ENCODE measurements at places on chromosomes 3 and 15.

DNA sequence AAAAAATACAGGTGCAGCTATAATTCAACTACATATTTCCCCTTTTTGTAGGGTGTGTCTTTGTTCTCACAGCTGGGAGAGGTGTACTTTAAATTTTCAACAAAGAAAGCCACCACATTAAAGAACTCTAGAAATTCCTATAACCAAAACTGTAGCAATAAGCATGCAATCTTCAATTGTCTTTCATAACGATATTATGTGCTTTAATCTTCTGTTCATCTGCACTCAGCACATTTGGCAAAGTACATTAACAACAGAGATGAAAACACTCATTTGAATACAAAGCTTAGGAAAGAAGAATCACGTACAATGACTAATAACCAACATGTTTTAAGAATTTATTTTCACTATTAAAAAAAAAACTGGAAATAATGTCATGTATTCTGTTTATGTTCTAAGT lies 1025.8 kb downstream of the ROBO1 start:
- no peak for DNase-seq

DNA sequence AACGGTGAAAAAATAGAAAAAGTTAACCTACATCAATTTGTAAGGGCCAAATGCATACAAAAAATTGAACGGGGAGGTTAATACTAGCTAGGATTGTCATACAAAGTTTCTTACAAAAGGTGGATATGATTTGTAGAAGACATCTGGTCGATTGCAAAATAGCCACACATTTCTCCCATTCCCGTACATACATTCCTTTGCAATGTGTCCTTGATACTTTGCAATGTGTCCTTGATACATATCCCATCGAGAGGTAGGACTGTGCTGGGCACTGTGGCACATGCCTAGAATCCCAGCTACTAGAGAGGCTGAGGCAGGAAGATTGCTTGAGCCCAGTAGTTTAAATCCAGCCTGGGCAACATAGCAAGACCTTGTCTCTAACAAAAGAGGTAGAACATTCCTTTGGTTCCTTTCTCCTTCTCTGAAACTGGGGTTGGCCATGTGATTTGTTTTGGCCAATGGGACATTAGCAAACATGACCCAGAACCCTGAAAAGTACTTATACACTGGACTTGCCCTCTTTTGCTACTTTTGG lies 9.5 kb downstream of the TTBK2 start:
- no peak for DNase-seq

GRCh38 chr15:84960391-84961113 lies 21.1 kb upstream of the PDE8A start:
- no peak for DNase-seq

- DNase-seq, result no peak
Measured at GRCh38 chr3:69330891-69331400, 54.9 kb downstream of the FRMD4B start.

DNA sequence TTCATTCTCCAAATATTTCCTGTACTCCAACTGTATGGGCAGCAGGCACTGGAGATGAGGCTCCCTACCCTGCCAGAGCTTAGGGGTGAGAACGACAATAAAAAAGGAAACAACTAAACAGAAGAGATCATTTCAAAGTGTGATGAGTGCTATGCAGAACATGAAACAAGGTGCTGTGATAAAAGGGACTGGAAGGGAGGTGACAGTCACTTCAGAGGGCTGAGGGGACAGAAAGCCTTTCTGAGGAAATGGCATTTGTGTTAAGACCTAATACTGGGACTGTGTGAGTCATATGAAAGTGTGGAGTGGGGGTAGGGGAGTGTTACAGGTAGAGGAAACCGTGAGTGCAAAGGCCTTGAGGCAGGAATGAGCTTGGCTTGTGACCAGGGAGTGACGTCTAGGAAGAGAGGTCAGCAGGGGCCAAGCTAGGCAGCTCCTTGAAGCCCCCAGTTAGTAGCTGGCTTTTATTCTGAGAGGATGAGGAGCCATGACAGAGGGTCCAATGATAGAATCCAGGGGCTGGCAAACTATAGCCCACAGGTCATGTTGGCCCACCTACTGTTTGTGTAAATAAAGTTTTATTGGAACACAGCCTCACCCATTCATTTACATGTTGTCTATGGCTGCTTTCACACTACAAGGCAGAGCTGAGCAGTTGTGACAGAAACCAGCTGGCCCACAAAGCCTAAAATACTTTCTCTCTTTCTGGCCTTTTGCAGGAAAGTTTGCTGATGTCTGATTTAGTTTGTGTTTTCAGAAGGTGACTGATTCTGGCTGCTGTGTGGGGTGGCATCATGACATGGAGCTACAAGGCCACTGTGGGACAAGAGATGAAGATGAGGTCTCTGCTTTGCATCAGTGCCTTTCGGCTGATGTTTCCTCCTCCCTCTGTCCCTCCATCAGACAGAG lies 56.6 kb downstream of the LSM3 start:
- no peak for DNase-seq

DNA sequence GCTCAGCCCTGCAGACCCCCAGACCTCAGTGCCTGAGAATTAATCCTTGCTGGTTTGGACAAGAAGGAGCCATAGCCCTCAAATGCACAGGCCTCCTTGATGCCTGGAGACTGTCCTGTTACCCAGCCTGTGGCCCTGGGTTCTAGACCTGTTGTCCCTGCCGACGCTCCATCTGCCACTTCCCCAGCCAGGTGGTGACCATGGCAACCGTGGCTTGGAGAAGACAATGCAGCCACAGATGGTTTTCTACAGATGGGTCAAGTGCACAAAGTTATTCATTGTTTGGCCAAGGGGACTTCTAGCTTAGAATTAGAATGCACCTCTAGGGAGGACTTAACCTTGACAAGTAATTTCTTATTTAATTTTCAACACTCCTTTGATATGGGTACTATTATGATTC lies 297.1 kb downstream of the UACA start:
- no peak for DNase-seq

- no peak for DNase-seq
Measured at GRCh38 chr3:197302696-197303341, 4.4 kb upstream of the DLG1 start.

DNA sequence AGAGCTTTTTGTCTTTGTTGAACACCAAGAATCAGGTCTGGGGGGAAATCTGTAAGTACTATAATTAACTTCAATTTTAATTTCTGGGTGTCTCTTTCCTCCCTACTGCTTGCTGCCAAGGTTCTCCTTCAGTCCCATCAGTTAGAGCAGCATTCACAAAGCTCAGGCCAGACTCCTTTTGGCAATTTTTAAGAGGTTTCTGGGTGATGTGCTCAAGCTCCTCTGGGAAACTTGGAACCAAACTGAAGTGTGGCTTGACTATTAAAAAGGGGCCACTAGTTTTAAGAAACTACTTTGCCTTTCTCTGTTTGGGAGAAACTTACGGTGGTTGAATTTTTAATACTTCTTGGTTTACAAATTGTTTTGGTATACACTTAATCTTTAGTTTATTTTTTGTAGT lies 227.7 kb upstream of the SOX2 start:
- no peak for DNase-seq

GRCh38 chr3:67715971-67716370 lies 61.6 kb upstream of the SUCLG2 start:
- no peak for DNase-seq

- DNase-seq, result no peak
Measured at GRCh38 chr3:136954251-136954650, 3.5 kb upstream of the IL20RB start.

- DNase-seq, result no peak
Measured at GRCh38 chr3:14007006-14007405, 117.7 kb downstream of the CHCHD4 start.

DNA sequence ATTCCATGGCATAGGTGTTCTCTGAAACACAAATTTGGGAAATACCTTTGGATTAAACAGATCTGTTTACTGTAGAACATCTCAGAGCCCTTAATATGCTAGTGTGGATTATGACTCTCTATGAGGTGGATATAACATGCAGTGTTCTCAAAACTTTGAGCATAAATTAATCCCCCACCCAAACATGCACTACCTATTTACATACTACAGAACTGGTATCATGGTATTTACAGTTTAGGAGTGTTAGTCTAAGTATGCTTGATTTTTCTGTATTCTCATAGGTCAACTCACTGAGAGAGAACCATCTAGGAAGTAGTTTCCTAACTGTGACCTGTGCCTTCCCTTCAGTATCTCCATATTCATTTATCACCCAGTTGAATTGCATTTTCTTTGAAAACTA lies 30.9 kb upstream of the ZNF609 start:
- no peak for DNase-seq

- DNase-seq, result no peak
Measured at GRCh38 chr3:189771842-189772450, 140.8 kb downstream of the TP63 start.

DNA sequence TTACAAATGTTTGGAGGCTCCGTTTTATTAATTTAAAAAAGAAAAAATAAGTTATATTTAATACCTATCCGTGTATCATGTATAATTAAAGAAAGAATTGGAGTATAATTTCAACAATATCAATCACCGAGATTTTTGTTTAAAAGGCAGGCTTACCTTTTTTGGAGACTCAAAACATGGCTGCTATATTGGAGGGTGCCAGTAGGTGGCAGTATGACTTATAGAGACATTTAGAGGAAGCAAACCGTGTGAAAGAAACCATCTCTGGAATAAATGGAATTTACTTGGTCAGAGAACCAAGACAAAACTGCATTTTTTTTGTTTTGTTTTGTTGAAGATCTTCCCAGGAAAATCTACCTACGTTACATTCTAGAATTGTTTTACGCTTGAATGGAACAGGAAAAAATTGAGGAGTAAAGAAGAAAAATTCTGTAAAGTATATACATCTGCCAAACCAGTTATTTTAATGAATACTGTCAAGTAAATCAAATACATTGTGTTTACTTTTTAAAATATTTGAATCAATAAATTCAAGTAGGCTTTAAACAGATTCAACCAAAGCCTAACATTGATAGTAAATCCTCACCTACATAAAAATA lies 802.6 kb upstream of the ALCAM start:
- no peak for DNase-seq

DNA sequence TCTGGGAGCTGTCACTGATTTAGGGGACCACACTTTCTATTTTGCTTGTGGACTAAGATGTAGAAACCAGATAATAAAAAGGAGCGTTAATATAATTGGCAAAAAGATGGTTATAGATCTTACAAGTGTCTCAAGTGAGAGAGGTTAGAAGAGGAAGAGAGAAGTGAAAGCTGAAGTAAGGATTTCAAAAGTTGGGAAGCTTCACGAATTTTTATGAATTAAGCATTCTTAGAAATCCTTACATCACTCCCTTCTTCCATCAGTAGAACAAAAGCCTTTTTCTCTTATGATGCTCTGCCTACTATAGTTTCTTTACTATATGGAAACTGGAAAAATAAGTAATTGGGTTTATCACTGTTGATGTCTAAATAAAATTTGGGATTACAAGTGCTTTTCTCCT lies 146.5 kb downstream of the FNDC3B start:
- DNase-seq, result no peak

DNA sequence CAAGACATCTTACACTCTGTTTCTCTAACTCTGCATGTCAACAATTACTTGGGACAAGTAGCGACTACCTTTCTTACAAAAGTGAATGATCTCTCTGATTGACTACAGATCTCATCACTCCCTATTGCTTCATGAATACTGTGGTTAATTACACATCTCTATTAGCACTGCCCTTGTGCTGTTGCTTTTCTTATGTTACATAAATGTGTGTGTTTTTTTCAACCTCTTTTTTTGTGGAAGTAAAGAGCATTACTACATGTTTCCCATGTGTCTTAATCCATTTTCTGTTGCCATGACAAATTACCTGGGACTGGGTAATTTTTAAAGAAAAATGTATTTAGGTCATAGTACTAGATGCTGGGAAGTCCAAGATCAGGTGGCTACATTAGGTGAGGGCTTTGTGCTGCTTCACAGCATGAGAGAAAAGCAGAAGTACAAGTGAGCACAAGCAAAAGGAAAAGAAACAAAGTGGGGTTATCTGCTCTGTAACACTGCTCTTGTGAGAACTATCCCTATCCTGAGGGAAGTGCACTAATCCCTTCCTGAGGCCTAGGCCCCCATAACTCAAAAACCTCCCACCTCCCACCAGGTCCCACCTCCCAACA lies 298.2 kb upstream of the SATB1 start:
- no peak for DNase-seq

GRCh38 chr3:123783050-123783689 lies 101.0 kb downstream of the MYLK start:
- DNase-seq, result no peak

GRCh38 chr15:89141885-89142284 lies 53.6 kb downstream of the ABHD2 start:
- DNase-seq, result no peak

GRCh38 chr3:51710631-51711351 lies 3.9 kb downstream of the GRM2 start:
- no peak for DNase-seq

GRCh38 chr3:154135511-154136173 lies 14.5 kb downstream of the ARHGEF26 start:
- DNase-seq, result no peak

DNA sequence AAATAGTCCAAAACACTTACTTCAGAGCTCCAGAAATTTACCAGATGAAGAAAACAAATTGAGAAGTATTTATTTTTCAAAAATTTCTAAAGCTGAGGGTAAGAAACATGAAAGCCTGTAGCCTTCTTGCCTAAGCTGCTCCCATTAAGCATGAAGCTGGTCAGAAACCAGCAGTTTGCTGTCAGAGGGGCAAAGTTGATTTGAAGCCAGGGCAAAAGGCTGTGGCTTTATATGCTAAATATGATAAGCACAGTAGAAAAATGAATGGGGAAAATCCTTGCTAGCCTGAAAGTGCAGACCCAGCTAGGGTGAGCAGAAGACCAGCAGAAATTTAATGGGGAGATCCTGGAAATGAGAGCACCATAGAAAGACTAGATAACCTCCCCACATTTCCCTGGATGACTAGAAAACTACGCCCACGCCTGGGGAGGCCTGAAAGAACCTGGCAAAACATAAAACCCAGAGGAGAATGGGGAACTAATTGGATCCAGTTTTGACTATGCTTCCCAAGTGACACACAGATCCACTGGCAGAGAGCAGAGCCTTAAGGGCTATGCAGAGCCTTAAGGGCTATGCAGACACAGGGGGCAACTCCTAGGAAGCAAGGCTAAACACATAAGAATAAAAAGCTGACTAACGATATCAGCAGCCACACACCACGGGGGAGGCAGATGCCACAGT lies 43.0 kb upstream of the HEG1 start:
- DNase-seq, result no peak

DNA sequence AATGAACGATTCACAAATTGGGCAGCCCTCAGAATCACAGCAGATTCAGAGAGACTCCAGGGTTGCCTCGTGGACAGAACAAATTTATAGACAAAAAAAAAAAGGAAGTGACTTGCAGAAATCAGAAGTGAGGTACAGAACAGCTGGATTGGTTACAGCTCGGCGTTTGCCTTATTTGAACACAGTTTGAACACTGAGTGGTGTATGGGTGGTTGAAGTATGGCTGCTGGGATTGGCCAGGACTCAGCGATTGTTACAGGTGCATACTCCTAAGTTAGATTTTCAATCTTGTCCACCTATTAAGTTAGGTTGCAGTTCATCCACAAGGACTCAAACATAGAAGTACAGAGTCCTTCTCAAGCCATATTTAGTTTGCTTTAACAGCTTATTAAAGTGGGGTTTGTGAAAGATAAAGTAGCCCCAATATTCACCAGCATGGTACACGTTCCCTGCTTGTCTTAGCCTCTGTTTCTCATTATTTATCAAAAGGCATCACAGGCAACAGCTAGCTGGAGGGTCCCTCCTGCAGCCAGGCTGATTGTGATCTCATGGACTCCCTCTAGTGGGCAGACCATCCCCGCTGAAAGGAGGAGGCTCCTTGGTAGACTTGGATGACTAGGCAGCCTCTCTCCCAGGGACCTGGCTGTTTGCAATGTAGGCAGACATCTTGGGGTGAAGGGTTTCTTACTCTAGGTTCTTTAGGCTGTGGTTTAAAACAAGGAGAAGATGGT lies 17.6 kb upstream of the ALDH1L1 start:
- DNase-seq, result no peak

Data from stimulated activated CD8-positive, alpha-beta memory T cell treated with anti-CD3 and anti-CD28 coated beads, Interleukin-12 subunit alpha, Interleukin-12 subunit beta, amount 100 ng/mL, for 4 hours (primary cell).